ENCODE measurements at places on chromosomes 2 and 18. TPM values are rescaled to one million over a fixed set of nuclear protein-coding genes. Genes with fewer than 3 reads are reported as not detected.

MOGAT1 gene
- total RNA-seq, result 0.31 TPM

CCDC121 gene
- total RNA-seq, result 7.4 TPM

CPLX4 gene
- not detected for total RNA-seq

DNA sequence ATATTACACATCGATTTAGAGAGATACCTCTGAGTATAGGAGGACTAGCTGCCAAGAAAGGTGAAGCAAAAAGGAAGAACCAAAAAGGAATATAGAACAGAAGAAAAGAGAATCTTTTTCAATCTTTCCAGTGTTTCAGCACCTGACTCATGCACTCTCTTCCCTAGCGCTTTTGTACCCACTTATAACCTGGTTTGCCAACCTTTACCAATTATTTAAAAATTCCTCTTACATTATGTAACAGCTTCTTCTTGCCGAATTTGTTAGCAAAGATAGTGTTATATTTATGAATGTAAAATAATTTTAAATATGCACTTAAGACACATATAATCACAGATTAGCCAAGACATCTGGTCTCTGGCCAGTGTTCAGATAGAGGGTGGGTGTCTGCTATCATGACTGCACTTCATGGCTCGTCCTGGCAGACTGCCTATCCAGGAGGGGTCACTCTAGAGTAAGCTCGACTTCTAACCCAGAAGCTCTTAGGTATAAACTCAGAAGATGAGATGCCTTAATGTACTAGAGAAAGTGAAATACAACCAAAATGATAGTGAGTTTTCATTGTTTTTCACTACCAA lies 122.9 kb downstream of the ATAD2B start:
- no peak overlapping the region for H3K27ac ChIP-seq
- H3K27me3 ChIP-seq, result no peaks in the 10 kb centered on the region
- no peak for DNase-seq
- H3K36me3 ChIP-seq, result no peaks in the 10 kb centered on the region

DNA sequence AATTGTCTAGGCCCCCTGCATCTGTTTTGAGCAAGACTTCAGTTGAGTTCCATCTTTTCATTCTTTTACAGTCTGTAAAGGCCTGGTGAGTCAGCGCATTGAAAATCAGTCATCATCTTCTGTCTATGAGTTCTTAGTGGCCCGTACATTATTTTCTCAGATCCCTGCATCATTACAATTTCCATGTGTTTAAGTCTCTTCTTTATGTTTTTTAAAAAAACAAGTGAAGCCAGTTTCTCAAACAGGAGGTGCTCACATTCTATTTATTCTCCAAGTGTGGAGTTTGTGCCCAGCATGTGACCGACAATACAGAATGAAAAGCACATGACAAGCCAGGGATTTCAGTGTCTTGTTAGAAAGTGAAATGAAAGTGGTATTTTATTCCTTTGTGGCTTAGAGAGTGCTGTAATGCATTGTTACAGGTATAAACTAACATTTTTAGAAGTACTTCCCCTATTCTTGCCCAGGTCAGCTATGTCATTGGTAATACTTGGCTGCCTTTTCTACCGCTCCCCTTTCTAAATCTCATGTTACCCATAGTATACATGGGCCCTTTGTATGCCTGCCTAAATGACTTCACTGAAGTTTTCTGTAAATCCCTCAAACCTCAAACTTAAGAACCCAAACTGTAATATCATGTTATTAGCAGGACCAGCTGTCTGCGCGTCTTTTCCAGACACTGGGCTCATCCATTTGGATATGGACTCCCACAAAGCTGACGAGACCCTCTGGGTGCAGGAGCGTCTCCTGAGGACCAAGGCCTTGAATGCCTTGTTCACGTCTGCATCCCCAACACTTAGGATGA lies 67.6 kb downstream of the FEZ2 start:
- peaks cover 27% of the 10 kb centered on the region for H3K36me3 ChIP-seq
- no peaks in the 10 kb centered on the region for H3K4me1 ChIP-seq
- no peak overlapping the region for H3K27ac ChIP-seq

DNA sequence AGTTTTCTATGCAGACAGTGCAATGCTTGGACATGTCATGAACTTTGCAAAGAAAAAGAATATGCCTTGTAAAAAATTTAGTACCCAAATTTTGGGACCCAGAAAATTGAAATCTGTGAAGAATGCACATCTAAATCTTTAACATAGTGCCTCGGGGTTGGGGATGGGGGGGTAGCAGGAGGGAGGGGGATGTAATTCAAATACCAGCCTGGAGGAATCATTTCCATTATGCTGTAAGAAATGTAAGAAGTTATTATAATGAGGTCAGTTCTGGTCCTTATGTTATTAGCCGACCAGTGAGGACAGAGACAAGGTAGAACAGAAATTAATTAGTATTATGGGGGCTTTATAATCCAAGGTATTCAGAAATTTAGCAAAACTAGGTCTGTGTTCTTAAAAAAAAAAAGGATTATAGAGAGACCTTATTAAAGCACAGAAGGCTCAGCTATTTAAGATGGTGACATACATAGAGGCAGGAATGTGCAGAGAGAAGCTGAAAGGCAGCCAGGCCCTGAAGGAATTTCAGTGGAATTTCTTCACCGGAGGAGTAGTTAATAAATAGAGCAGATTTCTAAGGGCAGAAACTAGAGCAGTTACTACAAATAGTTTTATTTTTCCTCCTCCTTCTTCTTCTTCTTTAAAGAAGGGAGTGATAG lies 89.0 kb upstream of the RBMS1 start:
- H3K36me3 ChIP-seq, result no peaks in the 10 kb centered on the region
- no peak for DNase-seq
- H3K27me3 ChIP-seq, result no peaks in the 10 kb centered on the region
- no peak overlapping the region for H3K4me3 ChIP-seq

- no peaks in the 10 kb centered on the region for H3K27me3 ChIP-seq
- H3K4me3 ChIP-seq, result no peak overlapping the region
- no peak for DNase-seq
- H3K36me3 ChIP-seq, result no peaks in the 10 kb centered on the region
These were observed 89.9 kb downstream of the NOL10 start for GRCh38 chr2:10599921-10600320.

Measured in heart left ventricle (tissue), 16 donors.